ENCODE measurements at places on chromosomes 12 and 14. TPM values are rescaled to one million over a fixed set of nuclear protein-coding genes. Genes with fewer than 3 reads are reported as not detected.

GRCh38 chr12:5204271-5204670 is 160.6 kb downstream of the KCNA5 start:
- H3K27ac ChIP-seq = no peak overlapping the region
- no peaks in the 10 kb centered on the region for H3K4me1 ChIP-seq
- no peak overlapping the region for H3K4me3 ChIP-seq
- no peaks in the 10 kb centered on the region for H3K27me3 ChIP-seq
- DNase-seq = no peak
- H3K36me3 ChIP-seq = no peaks in the 10 kb centered on the region

Gene SLC6A13
- total RNA-seq = not detected

DNA sequence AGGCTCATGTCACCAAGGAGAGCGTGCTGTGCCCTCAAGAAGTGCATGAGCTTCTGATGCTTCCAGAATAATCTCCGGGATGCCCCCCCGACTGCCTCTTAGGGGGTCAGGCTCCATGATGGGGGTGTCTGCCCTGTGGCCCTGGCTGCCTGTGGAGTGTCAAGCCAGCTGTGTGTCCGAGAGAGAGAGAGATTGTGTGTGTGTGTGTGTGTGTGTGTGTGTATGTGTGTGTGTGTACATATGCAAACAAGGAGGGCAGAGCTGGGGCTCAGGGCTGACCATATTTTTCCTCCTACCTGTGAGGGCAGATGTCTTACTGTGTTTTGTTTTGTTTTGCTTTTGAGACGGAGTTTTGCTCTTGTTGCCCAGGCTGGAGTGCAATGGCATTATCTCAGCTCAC is 5.6 kb upstream of the ALDH2 start:
- no peak for DNase-seq
- H3K27me3 ChIP-seq = no peaks in the 10 kb centered on the region
- H3K27ac ChIP-seq = no peak overlapping the region
- H3K36me3 ChIP-seq = no peaks in the 10 kb centered on the region
- H3K4me3 ChIP-seq = no peak overlapping the region

Gene TAS2R20
- total RNA-seq = 5.8 TPM

GRCh38 chr12:52980096-52980649 is 26.1 kb upstream of the EIF4B start:
- no peak overlapping the region for H3K4me3 ChIP-seq
- no peaks in the 10 kb centered on the region for H3K4me1 ChIP-seq
- H3K27me3 ChIP-seq = no peaks in the 10 kb centered on the region
- H3K36me3 ChIP-seq = no peaks in the 10 kb centered on the region
- no peak for DNase-seq
- H3K27ac ChIP-seq = no peak overlapping the region

Gene MIP
- not detected for total RNA-seq

DNA sequence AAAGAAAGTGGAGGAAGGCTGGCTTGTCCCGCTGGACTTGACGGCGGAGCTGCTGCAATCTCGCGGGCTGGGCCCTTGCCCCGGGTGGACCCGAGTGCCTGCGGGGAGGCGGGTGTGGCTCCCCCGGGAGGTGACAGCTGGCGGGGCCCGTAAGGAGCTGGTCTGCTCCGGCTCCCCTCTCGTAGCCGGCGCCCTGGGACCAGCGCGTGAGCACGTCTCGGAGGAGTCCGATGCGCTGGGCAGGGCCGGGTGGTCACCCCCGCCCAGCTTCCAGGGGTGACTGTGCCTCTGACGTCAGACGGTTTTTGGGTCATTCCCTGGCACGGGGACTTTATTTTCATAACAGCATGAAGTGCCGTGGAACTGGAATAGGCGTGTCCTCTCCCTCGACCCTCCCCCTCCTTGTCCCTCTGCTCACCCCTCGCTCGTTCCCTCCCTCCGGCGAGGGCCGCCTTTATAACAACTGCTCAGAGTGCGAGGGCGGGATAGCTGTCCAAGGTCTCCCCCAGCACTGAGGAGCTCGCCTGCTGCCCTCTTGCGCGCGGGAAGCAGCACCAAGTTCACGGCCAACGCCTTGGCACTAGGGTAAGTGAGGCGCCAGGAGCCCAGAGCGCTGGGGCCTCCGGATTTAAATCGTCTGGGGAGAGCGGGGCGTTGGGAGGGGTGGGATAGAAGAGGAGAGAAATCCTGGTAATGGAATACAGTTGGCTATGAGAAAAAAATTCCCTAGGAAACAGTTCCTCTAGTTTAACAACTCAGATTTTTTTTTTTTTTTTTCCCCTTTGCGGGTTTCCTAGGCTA is at the start of gene GPRC5A:
Gene GPRC5A (plus strand): TSS at position 483 of the 801 bp plus-strand sequence. CDS start 16,688 bp downstream, outside the sequence.
- H3K27ac ChIP-seq = peak within 1 kb of the TSS; percentile 99
- H3K4me3 ChIP-seq = peak within 1 kb of the TSS; percentile 81
- H3K36me3 ChIP-seq = no peaks in the 10 kb centered on the region
- peak; percentile 90 for DNase-seq
- H3K4me1 ChIP-seq = no peaks in the 10 kb centered on the region

GRCh38 chr14:92040431-92041051 is 682 bp upstream of the TRIP11 start:
- H3K27me3 ChIP-seq = no peaks in the 10 kb centered on the region
- peak overlapping the region; percentile 96 for H3K27ac ChIP-seq
- DNase-seq = no peak
- peaks cover 4% of the 10 kb centered on the region for H3K36me3 ChIP-seq
- H3K4me1 ChIP-seq = peaks cover 33% of the 10 kb centered on the region

GRCh38 chr12:87866578-87867292 is 162.5 kb downstream of the C12orf50 start:
- H3K4me1 ChIP-seq = peaks cover 18% of the 10 kb centered on the region
- no peak overlapping the region for H3K27ac ChIP-seq
- H3K27me3 ChIP-seq = no peaks in the 10 kb centered on the region
- no peak overlapping the region for H3K4me3 ChIP-seq
- H3K36me3 ChIP-seq = no peaks in the 10 kb centered on the region

DNA sequence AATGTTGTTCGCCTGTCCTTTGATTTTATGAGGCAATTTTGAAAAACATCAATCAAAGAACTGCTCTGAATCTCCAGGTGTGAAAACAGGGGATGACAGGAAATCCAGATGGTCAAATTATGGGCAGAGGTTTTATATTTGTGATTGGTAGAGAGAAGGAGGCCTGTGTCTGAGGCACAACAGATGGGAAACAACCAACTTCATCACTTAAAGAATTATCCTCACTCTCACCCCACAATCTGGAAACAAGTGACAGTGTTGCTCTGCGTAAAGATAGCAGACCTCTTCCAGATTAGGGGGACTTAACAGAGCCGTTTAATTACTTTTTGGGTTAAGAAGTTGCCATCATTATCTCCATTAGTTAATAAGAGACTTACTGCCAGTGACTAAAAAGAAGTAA is 64.1 kb upstream of the EGLN3 start:
- no peaks in the 10 kb centered on the region for H3K27me3 ChIP-seq
- no peaks in the 10 kb centered on the region for H3K36me3 ChIP-seq
- no peak overlapping the region for H3K27ac ChIP-seq

Gene VRTN
- not detected for total RNA-seq

DNA sequence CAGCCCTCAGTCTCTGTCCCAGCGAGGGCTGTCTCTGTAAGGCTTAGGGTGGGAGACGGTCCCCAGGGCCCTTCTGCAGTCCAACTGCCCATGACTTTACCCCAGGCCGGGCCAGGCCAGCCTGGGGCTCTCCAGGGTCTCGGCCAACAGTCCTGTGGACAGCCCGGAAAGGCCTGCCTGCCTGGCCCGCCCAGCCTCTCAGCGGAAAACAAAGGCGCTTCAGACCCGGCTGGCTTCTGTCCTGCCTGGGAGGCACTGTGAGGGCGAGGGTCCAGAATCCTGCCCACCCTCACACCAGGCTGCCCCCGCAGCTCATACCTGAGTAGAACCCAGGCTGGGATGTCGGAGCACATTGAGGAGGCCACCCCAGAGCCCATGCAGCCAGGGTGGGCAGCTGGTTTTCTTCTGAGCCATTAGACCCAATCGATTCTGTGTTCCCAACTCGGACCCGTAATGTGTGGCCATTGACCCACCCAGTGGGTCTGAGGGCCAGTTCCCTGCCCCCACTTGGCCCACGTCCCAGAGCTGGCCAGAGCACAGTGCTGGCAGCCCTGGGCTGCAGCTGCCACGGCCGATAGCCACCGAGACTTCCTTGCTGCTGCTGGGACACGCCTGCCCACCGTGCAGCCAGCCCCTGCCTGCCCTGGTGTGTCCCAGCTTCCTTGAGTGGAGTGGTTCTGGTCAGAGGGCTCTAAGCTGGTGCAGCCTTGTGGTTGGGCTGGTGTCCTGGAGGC is 1.6 kb downstream of the CRIP2 start:
- H3K4me1 ChIP-seq = peaks cover 27% of the 10 kb centered on the region
- no peak for DNase-seq
- peak overlapping the region; percentile 92 for H3K27ac ChIP-seq

DNA sequence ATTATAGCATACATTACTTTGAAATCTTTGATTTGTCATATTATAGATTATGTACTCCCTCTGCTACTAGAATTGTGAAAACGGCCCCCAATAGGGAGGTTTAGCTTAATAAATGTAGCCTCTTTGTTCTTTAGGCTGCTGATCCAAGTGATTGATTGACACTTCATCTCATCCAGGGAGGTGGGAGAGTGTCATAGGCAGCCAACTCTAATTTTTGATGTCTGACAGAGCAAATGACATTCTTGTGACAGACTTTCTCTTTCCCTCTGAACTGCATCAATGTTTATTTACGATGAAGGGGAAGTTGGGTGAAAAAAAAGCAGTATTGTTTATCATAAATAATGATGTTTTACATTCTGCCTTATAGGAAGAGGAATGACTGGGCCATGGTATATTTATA is 221.4 kb downstream of the MDGA2 start:
- no peaks in the 10 kb centered on the region for H3K27me3 ChIP-seq
- no peaks in the 10 kb centered on the region for H3K4me1 ChIP-seq
- H3K36me3 ChIP-seq = no peaks in the 10 kb centered on the region

DNA sequence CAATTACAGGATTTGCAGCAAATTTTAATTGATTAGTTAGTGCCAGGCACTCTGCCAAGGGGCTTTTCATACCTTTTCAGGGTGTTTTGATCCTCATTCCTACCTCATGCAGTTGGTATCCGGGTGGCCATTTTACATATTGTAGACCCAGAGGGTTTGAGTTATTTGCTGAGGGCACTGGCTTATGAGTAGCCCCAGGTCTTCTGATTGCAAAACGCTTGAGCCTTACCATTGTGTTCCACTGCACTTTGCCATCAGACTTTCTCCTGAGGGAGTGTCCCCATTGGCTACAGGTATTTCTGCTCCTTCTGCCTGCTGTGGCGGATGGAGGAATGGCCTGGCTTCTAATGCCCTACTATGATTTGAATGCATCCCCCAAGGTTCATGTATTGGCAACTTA is 257.8 kb upstream of the CRY1 start:
- no peak for DNase-seq
- no peak overlapping the region for H3K27ac ChIP-seq
- H3K4me1 ChIP-seq = no peaks in the 10 kb centered on the region
- H3K36me3 ChIP-seq = no peaks in the 10 kb centered on the region
- no peak overlapping the region for H3K4me3 ChIP-seq

GRCh38 chr14:100426314-100426713 is 103.2 kb downstream of the SLC25A47 start:
- no peaks in the 10 kb centered on the region for H3K4me1 ChIP-seq
- DNase-seq = no peak
- H3K4me3 ChIP-seq = no peak overlapping the region
- H3K27ac ChIP-seq = no peak overlapping the region
- H3K36me3 ChIP-seq = peaks cover 3% of the 10 kb centered on the region
- H3K27me3 ChIP-seq = no peaks in the 10 kb centered on the region

Gene PIWIL1
- not detected for total RNA-seq

DNA sequence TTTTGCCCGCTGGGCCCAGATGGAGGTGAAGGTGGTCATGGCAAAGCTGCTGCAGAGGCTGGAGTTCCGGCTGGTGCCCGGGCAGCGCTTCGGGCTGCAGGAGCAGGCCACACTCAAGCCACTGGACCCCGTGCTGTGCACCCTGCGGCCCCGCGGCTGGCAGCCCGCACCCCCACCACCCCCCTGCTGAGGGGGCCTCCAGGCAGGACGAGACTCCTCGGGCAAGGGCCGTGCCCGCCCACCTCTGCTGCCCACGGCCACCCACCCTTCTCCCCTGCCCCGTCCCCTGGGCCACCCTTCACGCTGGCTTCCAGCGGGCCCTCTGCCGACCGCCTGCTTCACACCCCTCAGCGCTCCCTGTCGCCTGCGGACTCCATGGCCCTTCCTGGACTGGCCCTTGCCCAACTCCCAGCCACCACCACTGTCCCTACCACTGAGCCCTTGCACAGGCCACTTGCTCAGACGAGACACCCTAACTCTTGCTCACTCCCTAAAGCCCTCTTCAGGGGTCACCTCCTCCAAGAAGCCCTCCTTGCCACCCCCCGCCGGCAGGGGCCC is 42.5 kb downstream of the CYP46A1 start:
- H3K4me3 ChIP-seq = no peak overlapping the region
- H3K4me1 ChIP-seq = peaks cover 5% of the 10 kb centered on the region
- H3K36me3 ChIP-seq = no peaks in the 10 kb centered on the region
- no peak overlapping the region for H3K27ac ChIP-seq
- no peaks in the 10 kb centered on the region for H3K27me3 ChIP-seq
- DNase-seq = no peak

GRCh38 chr12:117155278-117156060 is 34.8 kb downstream of the FBXO21 start:
- H3K36me3 ChIP-seq = peaks cover 48% of the 10 kb centered on the region

Gene NPAS3
- 1.1 TPM for total RNA-seq

DNA sequence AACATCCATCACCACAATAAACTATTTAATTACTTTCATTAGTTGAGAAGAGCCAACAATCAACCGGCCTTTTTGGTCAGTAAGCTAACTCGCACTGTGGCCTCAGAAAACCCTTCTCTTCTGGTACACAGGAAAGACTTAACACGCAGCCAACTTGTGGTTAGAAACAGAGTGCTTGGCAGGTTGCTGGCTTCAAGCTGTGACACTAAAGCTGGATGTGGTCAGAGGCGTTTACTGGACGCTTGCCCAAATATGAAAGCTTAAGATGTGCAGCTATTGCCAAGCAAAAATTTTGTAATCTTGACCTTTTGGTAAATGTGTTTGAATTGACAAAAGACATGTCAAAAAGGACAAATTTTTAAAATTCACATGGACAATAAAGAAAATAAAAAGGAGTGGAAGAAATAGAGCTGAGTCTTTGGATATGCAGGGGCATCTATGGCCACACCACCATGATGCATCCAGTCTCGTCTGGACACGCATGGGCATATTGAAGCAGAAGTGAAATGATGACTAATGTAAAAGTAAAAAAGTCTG is 2.6 kb upstream of the KLRK1 start:
- H3K27ac ChIP-seq = no peak overlapping the region
- H3K4me1 ChIP-seq = peaks cover 3% of the 10 kb centered on the region
- no peak overlapping the region for H3K4me3 ChIP-seq
- H3K36me3 ChIP-seq = no peaks in the 10 kb centered on the region

Gene CCDC177
- not detected for total RNA-seq

GRCh38 chr14:88791629-88792472 is 902 bp downstream of the EML5 start:
- DNase-seq = no peak
- peaks cover 14% of the 10 kb centered on the region for H3K4me1 ChIP-seq
- H3K36me3 ChIP-seq = no peaks in the 10 kb centered on the region
- no peaks in the 10 kb centered on the region for H3K27me3 ChIP-seq

Gene DBX2
- 0.27 TPM for total RNA-seq

Gene P2RX7
- total RNA-seq = 3.2 TPM

- no peaks in the 10 kb centered on the region for H3K27me3 ChIP-seq
- no peak overlapping the region for H3K4me3 ChIP-seq
- H3K36me3 ChIP-seq = no peaks in the 10 kb centered on the region
- no peak for DNase-seq
- no peak overlapping the region for H3K27ac ChIP-seq
- H3K4me1 ChIP-seq = no peaks in the 10 kb centered on the region
These were observed 454.4 kb downstream of the FUT8 start for GRCh38 chr14:65866886-65867285.
